ENCODE measurements at places on chromosomes 12 and 14.
A peak's percentile ranks its signal among the peaks of the same experiment; 100 is the strongest.

DNA sequence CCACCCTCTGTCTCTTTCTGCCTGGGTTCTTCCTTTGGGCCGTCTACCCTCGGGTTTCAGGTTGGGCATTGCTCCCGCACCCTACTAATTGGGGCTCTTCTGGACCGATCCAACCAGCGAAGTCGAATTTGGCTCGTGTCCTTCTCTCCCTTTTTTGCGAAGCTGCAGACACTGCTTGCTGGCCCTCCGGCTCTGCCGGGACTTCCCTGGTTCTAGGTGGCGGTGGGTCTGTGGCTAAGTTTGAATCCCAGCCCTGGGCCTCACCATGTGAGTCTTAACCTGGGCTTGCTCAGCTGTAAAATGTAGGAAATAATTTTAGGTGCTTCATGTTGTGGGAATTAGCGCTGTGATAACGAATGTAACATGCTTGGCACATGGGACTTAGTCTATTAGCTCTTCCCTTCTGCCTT lies 418 bp upstream of the CISTR start:
- no peak for DNase-seq

DNA sequence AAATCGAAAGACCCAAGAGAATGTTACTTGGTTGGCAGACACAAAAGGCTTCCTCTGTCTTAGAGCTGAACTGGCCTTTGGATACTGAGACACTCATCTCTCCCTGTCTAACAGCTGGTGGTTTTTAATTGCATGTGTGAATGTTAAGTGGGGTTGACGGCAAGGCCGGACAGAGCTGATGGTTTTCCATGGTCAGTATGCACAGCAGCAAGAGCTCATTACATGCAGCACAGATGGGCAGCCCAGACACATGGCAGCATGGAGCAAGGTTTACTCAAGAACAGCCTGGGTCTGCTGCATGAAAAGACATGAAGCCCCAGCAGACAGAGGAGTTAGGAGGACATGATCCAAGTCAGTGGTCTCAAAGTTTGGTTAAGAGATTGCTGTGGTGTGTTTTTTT lies 27.8 kb upstream of the CACNA2D4 start:
- DNase-seq = no peak

DNA sequence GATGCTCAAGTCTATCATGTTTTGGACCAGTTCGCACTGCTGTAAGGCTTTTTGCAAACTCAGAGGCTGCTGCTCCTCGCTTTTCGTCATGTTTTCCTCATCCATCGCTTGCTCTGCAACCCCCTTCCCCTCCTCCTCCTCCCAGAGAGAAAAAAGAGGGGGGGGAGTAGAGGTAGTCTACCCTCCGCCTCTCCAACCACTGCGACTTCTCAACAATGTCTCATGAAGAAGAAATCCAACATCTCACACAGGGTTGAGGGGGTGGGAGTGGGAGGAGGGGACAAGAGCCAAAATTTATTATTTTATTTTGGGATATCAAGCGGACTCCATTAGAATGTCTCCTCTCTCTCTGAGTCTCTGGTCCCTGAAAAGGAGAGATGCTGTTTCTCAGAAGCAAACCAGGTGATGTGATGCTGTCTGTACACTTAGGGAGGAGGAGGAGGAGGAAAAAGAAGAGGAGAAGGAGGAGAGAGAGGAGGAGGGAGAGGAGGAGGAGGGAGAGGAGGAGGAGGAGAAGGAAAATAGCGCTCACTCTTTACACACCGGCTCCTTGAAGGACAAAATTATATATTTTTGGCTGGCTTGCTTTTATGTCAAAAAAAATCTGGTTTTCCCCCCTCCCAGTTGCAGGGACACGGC lies 520 bp downstream of the KSR2 start:
- DNase-seq = no peak

GRCh38 chr12:124480469-124481256 lies 86.7 kb downstream of the NCOR2 start:
- no peak for DNase-seq

GRCh38 chr14:76918782-76919394 lies 92.7 kb downstream of the LRRC74A start:
- DNase-seq = peak; percentile 97

DNA sequence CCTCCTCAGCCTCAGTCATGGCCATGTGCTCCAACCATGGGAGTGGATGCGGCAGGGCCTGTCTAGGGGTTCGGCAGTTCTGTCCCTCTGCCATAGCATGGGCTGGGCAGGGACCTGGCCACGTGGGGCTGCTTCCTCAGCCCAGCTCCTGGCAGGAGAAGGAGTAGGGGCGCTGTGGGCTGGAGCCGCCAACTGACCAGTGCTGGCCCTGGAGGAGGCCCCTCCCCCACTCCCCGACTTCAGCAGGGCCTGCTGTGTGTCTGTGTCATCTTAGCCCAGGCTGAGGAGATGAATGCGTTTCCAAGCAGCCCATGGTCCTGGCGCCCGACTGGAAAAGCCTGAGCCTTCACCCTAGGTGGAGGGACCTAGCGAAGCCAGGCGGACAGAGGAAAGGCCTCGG lies 2.7 kb upstream of the PACS2 start:
- DNase-seq = no peak

DNA sequence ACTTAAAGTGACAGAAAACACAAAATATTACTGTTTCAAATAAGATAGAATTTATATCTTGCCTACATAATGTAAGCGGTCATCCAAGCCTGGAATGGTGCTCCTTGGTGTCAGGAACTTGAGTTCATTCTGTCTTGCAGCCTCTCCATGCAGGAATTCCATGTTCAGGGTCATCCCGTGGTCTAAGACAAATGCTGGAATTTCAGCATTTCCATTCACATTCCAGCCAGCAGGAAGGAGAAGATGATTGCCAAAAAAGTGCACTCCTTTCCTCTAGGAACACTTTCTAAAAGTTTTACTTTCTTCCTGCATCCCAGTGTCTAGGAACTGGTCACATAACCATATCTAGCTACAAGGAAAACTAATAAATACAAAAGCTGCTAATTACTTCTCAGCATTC lies 106.3 kb downstream of the PTPRO start:
- DNase-seq = no peak

- DNase-seq = peak; percentile 50
Observed at GRCh38 chr14:22887260-22887989, 4.4 kb downstream of the REM2 start.

- no peak for DNase-seq
Observed at GRCh38 chr12:124893792-124894516, 20.5 kb downstream of the UBC start.

- DNase-seq = peak; percentile 9
Observed at GRCh38 chr12:49225576-49226166, 36.8 kb upstream of the TUBA1A start.

- no peak for DNase-seq
Observed at GRCh38 chr14:93122826-93123225, 7.1 kb upstream of the ITPK1 start.

- peak; percentile 65 for DNase-seq
Observed at GRCh38 chr12:112013601-112014402, 576 bp downstream of the ERP29 start.

- DNase-seq = no peak
Observed at GRCh38 chr12:42278128-42278510, 40.1 kb upstream of the YAF2 start.

DNA sequence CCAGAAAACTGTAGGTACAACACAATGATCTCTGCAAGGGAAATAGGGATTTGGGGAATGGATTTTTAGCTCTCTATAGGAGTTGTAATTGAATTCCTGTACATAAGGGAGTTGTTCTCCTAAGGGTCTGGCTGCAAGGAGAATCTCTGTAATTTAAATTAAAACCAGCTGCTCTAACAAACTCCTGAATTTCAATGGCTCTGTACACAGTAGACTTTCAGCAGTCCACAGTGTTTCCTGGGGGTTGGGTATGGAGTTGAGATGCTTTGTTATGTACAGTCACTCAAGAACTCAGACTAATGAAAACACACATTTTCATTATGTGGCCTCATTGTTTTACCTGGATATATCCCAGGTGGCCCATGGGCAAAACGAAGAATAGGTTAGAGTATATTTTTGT lies 93.2 kb downstream of the NAV3 start:
- peak; percentile 11 for DNase-seq

DNA sequence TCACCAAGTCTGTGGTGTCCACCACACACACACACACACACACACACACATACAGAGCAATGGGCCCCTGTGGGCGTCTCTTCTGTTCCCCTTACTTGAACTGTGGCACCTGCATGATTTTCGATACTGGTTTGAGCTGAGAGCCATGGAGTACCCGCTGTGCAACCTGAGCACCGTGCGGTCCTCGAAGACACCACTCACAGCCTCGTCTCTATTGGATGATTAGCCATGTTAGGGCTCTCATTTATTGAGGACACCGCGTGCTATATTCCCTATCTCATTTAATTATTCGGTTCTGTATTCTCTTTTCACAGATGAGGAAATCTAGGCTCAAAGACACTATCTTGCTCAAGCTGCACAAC lies 623 bp upstream of the C14orf132 start:
- DNase-seq = no peak

GRCh38 chr14:93285044-93285443 lies 47.8 kb downstream of the BTBD7 start:
- DNase-seq = no peak

DNA sequence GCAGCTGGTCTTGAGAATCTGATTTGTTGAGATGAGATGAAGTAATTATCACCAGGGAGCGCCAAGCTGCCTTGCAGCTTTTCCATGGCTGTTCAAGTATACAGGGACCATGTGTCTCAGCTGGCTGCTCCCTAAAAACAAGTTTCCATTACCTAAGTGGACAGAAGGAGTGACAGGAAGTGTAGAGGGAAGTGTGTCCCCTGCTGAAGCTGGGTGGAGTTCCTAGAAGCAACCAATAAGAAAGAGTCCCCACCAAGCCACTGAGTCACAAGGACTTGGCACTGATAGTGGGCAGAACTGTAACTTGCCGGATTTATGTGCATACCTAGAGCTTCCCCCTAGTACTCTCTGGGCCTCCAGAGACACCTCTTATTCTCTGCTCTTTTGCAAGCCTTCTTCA lies 1.5 kb upstream of the GPX2 start:
- DNase-seq = no peak

DNA sequence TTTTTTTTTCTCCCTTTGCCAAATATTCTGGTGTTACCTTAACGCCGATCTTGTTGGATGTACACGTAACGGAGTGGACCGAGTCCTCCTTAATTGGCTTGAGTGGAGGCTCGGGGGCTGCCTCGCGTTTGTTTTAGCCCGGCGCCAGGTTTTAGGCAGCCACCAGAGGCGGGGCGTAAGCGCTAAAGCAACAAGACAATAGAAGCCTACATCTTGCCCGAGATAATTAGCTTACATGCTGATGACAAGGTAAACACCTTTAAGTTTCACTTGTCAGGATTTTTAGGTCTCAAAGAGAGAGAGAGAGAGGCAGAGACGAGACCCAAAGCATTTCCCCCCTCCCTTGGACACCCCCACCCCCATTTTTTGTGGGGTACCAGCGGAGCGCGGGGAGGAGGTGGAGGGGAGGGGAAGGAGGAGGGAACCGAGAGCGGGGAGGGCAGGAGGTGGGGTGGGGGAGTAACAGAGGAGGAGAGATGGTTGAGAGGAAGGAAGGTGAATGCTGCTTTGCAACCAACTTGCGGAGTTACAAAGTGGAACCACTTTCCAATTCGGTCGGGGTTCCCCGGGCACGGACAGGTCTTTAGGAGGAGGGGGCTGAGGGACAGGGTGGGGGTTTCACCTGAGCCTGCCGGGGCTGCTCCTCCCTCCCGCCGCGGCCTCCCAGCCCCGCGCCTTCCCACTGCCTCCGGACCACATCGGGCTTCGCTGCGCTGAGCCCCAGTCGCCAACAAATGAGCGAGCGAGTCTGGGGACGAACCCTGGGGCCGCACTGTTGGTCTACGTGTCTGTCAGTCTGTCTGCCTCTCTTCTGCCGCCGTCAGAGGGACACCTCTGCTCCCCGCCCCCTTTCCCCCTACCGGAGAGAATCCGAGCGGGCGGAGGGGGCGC lies at the start of gene NKX2-1:
Gene NKX2-1, minus strand, starts transcription at position 802 of the 891 bp plus-strand sequence. Its CDS starts 103 bp downstream, at position 699.
- no peak for DNase-seq

DNA sequence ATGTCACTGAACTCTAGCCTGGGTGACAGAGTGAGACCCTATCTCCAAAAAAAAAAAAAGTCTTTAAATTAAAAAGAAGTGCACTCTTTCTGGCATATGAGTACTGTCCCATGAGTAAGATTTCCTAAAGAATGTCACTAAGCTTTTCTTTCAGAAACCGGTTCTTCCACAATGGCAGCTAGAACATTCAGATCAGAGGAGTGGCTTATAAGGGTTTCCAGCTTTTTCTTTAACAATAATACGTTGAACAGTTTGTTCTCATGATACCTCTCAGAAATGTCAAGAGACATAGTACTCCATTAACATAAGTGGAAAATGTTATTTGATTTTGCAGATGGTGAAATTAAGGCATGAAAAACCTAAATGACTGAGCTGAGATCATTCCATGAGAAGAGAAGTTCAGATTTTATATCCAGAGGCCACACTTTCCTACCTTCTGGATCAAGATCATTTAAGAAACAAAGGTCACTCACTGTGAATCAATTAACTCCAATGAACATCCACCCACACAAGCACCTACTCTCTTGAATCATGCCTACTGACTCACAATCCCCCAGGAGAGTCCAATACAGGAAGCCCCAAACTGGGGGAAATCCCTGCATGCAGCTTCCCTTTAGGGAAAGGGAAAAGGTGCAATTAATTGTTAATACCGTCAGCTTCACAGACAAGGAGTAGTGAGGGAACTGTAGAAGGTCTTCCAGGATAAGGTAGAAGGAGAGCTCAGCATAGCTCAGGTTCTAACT lies 86.9 kb downstream of the SPTSSA start:
- no peak for DNase-seq

DNA sequence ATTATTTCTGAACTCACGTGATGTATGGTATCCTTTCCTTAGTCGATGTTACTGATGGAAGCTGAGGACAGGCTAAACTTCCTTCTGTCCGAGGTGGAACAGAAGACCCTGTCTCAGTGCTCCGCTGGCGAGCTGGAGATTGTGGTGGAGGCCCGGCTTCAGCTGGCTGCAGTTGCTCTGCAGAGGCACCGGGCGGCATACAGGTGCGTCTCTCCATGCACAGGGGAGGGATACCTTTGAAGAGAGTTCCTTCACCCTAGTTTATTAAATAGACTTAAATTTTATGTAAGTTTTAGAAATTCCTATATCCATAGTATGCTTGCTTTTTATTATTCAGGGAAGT lies 186.7 kb upstream of the NEDD1 start:
- DNase-seq = peak; percentile 24

DNA sequence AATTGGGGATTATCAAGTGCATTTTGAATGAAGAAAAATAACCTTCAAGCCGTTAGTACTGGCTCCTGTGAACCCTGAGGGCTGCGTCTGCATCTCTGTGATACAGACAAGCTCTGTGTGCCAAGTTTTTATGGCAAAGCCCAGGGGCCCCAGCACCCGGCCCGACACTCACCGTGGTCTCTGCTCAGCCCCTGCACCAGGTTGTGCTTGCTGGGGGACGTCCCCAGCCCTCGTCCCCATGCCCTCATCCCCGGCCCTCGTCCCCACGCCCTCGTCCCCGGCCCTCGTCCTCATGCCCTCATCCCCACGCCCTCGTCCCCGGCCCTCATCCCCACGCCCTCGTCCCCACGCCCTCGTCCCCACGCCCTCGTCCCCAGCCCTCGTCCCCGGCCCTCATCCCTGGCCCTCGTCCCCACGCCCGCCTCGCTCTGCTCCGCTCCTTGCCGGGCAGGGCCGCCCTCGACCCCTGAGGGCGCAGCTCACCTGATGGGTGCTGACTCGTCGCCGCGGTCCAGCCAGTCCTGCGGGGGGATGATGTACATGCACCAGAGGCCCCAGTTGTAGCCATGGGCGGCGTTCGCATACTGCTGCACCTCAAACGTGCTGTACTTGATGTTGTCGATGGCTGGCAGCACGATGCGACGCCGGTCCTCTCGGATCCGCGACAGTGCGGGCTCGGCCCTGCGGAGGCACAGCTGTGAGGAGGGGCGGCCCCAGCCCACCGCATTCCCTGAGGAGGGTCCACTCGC lies 72.0 kb downstream of the GALNT9 start:
- no peak for DNase-seq

- DNase-seq = peak; percentile 14
Observed at GRCh38 chr12:43407816-43408645, 144.0 kb downstream of the ADAMTS20 start.

Data from GM03348 (cell line).